SHP77 (cell line): ENCODE measurements at places on chromosomes 11 and 22.

- DNase-seq, result no peak
Measured at GRCh38 chr11:134915212-134915611, 503.2 kb upstream of the B3GAT1 start.

- no peak for DNase-seq
Measured at GRCh38 chr11:104853276-104853675, 45.0 kb downstream of the CASP12 start.

GRCh38 chr11:56089697-56090096 is 3.4 kb upstream of the OR8I2 start:
- no peak for DNase-seq

- no peak for DNase-seq
Measured at GRCh38 chr22:30866811-30867271, 101.7 kb downstream of the MORC2 start.

DNA sequence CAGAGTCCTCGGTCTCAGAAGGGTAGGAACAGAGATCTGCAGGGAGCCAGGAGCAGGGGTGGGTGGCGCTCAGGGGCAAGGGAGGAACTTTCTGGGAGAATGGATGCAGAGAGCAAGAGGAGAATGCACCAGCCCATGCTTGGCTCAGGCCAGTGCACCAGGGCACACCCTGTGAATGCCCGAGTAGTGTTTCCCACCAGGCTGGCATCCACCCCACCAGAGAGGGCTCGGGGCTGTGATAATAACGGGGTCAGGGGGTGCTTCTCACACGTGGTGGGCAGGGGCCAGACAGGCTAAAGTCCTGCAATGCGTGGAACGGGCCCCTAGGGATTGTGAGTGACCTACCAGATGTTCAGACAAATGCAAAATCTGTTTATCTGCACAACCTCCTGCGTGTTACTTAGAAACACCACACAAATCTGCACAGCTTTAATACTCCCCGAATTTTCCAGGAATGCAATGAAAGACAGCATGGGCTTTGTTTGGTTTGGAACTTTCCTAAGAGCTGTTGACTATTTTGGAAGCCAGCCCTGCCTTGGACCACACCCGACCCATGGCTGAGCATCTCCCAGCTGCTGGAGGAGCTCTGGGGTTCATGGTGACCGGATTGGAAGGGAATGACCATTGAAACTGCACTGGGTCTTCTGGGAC is 368.3 kb downstream of the SHANK2 start:
- DNase-seq, result no peak

- no peak for DNase-seq
Measured at GRCh38 chr11:46977038-46977813, 40.7 kb downstream of the CSTPP1 start.

DNA sequence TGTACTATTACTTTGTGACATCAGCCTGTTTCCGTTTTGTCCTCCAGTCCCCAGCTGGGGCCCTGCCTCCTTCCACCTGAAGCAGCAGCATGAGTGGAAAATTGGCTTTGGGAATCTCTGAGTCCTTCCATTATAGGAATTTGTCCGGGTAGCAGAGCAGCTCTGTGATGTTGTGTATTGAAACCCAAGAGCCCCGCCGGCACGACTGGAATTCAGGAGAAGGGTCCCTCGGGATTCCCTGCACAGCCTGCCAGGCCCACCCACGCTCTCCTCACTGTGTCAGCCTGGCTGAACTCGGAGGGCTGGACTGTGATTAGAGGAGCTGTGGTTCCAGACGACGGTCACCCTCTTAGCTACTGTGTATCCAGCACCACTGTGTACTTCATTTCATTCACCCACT is 18.8 kb upstream of the TSPAN18 start:
- no peak for DNase-seq

- DNase-seq, result no peak
Measured at GRCh38 chr11:2189938-2190656, 18.5 kb upstream of the TH start.

GRCh38 chr11:114479331-114479730 is 40.1 kb downstream of the REXO2 start:
- DNase-seq, result no peak

DNA sequence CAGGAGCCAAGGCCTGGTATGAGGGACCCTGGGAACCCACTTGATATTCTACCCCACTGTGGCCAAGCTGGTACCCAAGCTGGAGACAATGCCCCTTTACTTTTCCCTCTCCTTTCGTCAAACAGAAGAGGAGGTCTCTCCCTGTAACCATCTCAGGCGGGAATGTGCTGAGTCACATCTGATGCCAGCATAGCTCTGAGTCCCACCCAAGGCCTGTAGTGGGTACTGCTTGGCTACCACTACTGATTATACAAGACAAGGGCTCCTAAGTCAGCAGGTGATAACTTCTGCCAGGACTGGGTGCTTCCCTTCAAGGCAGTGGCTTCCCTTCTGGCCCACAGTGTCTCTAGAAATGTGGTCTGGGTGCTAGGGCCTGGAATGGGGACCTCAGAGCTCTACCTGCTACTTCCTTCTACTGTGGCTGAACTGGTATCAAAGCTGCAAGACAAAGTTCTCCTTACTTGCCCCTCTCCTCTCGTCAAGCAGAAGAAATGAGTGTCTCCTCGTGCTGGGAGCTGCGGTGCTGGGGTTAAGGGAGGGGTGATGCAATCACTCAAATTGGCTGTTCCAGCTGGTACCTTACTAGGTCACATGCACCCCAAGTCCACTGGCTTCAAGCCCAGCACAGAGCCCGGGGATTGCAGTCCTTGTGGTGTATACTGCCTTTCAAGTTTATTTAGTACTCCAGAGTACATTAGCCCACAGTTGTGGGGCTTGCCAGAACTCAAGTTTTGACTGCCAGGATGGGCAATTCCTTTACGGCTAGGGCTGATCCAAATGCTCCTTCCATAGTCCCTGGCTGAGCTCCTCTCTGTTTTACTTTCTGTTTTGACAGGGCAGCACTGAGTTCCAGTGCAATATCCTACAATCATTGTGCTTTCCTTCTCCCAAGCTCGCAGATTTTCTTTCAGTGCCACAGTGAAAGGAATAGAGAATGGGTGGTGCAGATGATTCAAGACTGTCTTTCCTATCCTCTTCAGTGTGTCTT is 419.7 kb upstream of the CNTN5 start:
- DNase-seq, result no peak

DNA sequence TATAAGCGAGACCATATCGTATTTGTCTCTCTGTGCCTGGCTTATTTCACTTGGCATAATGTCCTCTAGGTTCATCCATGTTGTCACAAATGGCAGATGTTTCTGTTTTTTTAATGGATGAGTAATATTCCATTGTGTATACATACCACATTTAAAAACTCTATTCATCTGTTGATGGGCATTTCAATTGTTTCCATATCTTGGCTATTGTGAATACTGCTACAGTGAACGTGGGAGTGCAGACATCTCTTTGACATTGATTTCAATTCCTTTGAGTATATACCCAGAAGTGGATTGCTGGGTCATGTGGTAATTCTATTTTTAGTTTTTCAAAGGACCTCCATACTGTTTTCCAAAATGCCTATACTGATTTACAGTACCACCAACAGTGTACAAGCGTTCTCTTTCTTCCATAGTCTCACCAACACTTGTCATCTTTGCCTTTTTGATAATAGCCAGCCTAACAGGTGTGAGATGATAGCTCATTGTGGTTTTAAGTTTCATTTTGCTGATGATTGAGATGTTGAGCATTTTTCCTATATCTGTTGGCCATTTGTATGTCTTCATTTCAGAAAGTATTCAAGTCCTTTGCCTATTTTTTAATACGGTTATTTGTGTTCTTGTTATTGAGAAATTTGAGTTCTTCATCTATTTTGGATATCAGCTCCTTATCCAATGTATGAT is 194.7 kb upstream of the E2F8 start:
- DNase-seq, result no peak

DNA sequence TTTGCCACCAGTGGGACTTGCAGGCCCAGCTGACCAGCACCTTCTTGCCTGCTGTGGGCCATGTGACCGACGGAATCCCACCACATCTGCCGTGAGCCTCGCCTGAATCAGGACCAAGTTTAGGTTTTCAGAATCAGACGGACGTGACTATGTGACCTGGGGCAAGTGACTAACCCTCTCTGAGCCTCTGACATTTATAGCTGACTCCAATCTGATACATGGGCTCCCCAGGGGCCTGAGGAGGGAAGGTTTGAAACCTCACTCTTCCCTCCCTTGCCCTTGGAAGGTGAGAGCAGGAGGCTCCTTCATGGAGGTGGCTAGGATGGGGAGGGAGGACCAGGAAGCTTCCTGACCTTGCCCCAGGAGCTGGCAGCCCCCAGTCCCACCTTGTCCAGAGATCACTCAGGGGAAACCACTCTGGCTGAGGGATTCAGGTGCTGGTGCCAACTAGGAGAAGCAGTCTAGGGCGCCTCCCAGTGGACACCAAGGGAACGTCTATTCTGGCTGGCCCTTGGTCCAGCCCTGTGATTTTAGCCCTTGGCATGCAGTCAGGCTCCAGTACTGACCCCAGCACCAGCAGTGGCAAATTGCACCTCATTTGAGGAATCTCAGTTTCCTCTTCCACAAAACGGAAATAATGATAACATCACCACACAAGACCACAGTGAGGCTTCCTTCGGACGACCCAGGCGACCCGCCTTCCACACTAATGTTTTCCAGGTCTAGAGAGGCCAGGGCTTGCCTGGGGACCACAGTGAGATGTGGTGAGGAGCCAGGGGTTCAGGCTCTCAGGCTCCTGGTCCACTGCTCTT is 47.2 kb upstream of the SYT7 start:
- DNase-seq, result peak; percentile 74

DNA sequence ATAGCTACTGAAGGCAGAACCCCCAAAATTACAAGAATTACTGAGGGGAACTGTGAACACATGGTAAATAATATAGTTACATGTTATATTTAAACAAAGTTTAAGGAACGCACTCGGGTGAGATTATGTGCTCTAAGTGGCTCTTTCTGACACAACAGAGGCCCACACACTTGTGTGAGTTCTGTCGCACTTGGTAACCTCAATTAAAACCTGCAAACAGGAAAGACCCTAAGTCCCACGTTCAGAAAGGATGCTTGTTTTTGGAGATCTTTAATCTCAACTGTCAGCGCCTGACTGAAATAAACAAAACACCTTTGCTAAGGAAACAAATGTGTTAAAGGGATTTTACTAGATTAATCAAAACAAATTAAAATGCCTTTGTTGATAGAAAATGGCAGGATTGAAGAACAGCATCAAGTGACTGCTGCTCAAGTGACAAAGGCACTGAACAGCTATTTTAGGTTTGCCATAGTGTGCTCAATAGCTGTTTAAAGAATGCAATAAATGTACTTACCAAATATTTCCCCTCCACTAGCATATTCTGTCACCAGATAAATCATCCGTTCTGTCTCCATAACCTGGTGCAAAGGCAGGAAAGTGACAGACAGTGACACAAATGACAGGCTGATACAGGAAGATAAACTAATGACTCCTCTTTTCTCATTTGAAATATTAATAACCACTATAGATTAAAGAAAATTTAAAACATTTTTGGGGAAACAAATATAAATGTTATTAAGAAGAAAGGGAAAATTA is 116.3 kb upstream of the APOA1 start:
- DNase-seq, result no peak

DNA sequence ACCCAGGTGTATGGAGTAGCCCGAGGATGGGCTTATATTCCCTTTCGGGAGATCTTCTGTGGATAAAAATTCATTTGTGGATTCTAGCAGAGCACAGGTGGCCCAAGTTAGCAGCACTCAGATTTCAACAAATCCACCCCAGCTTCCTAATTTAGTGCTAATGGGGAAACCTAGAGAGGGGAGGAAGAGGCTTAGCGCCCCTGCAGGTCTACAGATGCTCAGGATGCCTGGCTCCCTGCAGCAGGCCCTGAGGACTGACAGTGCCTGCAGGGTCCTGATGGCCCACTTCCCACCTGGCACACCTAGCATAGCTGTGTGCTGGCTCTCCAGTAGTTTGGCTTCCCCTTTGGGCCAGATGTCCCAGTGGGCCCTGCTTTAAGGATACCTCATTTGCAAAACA is 6.5 kb downstream of the DGAT2 start:
- DNase-seq, result no peak

GRCh38 chr22:27752141-27752540 is 49.4 kb downstream of the MN1 start:
- DNase-seq, result no peak

GRCh38 chr11:69280994-69281393 is 13.0 kb upstream of the MYEOV start:
- no peak for DNase-seq

- no peak for DNase-seq
Measured at GRCh38 chr11:68004551-68005335, 846 bp upstream of the UNC93B1 start.

GRCh38 chr11:103878646-103879045 is 157.8 kb upstream of the DDI1 start:
- no peak for DNase-seq

GRCh38 chr11:15837901-15838489 is 518.4 kb downstream of the SOX6 start:
- no peak for DNase-seq

GRCh38 chr11:111633756-111634362 is 31.6 kb downstream of the SIK2 start:
- no peak for DNase-seq

DNA sequence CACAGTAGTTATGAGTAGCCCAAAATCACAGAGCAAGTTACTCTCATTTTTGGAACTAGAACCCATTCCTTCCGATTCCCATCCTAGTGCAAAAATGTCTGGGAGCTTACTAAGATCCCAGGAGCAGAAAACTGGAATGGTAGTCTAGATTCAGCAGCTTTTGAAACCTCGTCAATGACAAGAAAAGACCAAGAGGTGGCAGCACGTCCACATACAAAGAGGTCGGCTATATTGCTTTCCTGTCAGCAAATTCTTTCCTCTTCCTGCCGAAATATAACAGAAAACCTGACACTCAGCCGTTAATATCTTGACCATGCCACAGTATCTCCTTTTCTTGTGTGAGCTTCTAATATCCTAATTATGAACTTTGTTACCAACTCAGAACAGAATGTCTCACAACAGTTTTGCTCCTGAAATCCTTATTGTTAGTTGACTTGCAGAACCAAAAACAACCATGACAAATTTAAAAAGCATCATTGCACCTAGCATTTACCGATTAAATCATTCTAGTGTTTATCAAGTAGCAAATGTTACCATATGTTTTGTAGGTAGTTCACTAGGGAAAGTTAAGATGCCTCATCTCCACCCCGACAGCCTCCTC is 92.8 kb upstream of the OR9G4 start:
- DNase-seq, result peak; percentile 0

- no peak for DNase-seq
Measured at GRCh38 chr22:47000256-47000655, 237.8 kb downstream of the TBC1D22A start.
